ENCODE measurements at places on chromosomes 13 and 19. TPM values are rescaled to one million over a fixed set of nuclear protein-coding genes. Genes with fewer than 3 reads are reported as not detected.

DNA sequence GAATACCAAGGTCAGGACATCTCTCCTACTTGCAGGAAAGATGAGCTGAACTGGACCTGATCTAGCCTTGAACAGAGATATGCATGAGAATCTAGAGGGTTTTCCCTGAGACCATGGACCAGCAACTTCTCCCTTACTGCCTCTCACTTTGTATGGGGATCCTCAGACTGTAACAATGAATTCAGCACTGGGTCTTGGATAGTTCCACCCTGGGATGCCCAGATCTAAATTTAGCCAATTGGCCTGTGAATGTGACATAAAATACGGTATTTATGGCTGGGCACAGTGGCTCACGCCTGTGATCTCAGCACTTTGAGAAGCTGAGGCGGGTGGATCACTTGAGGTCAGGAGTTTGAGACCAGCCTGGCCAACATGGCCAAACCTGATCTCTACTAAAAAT lies 15.3 kb upstream of the LILRA2 start:
- no peak for DNase-seq

CLC gene
- polyA plus RNA-seq, result 0.60 TPM

PNKP gene
- polyA plus RNA-seq, result 21.1 TPM

SACS gene
- polyA plus RNA-seq, result 0.50 TPM

FGF22 gene
- not detected for polyA plus RNA-seq

DNA sequence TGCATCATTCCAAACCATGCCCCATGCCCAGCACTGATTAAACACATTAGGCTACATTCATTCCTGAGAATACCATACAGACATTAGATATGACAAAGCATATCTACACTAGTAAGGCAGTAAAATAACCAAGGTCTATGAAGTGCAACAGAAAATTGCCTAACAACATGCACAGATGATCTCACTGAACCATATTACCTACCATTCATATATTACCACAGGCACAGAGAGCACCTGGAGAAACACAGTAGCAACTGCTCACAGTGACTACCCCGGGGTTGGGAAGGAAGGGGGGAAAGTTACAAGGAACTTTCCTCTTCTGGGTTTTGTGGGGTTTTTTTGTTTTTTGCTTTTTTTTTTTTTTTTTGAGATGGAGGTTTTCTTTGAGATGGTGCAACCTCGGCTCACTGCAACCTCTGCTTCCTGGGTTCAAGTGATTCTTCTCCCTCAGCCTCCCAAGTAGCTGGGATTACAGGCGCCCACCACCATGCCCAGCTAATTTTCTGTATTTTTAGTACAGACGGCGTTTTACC lies 669.6 kb downstream of the UQCRFS1 start:
- DNase-seq, result no peak

- no peak for DNase-seq
Observed at GRCh38 chr13:106151056-106151699, 384.3 kb downstream of the EFNB2 start.

DNA sequence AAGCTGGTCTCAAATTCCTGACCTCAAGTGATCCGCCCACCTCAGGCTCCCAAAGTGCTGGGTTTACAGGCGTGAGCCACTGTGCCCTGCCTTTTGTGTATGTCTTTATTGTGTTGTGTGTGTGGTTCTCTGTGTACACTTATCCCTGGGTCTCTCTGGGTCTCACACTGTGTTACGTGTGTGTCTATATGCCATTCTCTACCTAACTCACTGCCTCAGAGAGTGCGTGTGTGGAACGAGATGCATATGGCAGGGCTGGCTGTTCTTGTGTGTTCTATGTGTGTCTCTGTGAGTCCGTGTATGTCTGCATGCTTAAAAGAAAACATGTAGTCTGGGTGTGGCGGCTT lies 10.5 kb downstream of the FOXA3 start:
- no peak for DNase-seq

GRCh38 chr13:49938314-49938713 lies 2.2 kb upstream of the SPRYD7 start:
- no peak for DNase-seq

DNA sequence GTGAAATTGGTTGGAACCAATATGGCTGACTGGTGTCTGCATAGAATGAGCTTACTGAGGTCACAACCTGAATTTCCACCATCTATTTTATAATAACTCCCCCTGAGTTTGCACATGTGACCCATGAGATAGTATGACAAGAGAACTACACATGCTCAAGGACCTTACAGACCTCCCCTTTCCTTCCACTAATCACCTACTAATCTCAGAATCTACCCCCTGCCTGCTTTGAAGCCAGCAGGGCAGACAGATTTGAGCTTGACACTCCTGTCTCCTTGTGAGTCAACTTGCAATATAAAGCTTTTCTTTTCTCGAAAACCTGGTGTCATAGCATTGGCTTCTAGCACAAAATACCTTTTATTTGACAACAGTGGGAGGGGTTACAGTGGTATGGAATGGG lies 248.4 kb downstream of the RFC3 start:
- DNase-seq, result no peak

- DNase-seq, result no peak
Observed at GRCh38 chr13:62524498-62524897, 1108.8 kb upstream of the PCDH20 start.

KIR2DL3 gene
- not detected for polyA plus RNA-seq

DNA sequence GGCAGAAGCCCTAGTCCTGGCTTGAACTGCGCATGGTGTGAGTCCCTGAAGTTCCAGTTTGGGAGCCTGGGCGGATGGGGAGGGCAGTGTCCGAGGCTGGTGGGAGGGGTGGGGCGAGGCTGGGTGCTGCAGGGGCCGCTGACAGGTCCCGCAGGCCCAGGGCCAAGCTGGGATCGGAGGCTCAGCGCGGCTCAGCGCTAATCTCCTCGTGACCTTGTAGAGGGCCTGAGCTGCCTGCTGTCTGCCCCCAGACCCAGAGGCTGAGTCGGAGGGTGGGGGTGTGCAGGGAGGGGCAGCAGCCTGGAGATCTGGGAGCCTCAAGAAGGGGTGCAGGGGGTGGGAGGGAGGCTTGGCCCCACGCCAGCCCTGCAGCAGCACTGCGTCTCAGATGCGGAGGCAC lies 3.0 kb downstream of the ATP1A3 start:
- no peak for DNase-seq

DNA sequence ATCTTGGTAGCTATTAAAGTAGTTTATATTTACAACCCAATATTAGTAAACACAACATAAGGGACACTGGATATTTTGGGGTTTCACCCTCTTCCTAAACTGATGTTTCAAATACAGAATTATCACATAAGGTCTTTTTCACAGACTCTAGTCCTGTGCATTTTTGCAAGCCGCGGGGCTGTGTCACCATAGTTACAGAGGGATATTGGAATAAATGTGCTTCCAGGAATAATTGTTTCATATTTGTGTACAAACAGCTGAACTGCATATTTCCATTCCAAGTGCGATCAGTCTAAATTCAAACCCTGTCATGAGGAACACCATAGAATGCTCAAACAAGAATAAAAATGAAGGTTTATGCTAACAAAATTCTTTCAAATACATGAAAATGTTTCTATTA lies 762.5 kb upstream of the ARGLU1 start:
- no peak for DNase-seq

ATP4B gene
- not detected for polyA plus RNA-seq

- DNase-seq, result no peak
Observed at GRCh38 chr13:83470133-83470797, 412.0 kb downstream of the SLITRK1 start.

DNA sequence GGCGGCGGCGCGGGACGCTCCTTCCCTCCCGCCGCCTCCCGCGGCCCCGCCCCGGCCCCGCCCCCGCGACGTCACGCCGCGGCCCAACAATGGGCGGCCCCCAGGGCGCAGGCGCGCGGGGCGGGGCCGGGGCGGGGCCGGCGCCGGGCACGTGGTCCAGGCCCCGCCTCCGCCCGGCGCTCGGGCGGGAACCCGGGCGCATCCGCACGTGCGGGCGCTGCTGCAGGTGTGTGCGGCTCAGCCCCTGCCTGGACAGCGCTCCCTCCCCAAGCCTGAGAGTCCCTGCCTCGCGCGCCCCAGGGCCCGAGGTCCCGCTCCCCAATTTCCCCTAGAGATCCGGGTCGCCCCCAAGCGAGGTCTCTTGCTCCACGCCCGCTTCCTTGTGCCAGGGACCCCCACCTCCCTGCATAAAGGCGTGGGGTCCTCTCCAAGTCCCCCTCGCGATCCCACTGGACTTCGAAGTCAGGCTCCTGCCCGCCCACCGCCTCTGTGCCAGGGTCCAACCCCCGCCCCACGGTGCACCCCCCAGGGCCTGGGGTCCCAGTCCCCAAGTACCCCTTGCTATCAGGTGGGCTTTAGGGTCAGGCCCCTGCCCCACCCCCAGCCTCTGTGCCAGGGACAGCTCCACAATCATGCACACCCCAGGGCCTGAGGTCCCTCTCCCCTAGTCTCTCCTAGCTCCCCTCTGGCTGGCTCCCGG lies at the start of gene MEX3D:
Gene MEX3D, minus strand, starts transcription at position 6 of the 700 bp plus-strand sequence. CDS start 267 bp downstream, outside the sequence.
- peak; percentile 86 for DNase-seq

- DNase-seq, result no peak
Observed at GRCh38 chr13:111045170-111045569, 69.9 kb upstream of the ARHGEF7 start.

LYPD5 gene
- not detected for polyA plus RNA-seq

SPRED3 gene
- 0.09 TPM for polyA plus RNA-seq

GRCh38 chr19:12745166-12745897 lies 6.3 kb upstream of the BEST2 start:
- DNase-seq, result no peak

DNA sequence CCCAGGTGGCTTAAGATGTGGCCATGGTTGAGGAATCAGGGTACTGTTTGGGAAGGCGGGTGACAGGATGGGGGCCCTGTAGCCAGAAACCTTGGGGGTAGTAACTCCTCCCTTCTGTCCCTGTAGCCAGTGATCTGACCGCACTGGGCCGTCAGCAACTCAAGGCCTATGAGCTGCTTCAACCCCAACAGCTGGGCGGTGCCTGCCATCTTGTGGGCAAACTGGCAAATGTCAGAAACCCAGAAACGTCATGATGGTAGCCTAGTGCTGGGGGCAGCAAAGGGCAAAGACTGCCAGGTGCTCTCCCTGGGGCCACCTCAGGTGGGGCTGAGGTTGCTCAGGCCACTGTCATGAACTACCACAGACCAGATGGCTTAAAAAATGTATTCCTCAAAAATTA lies 3.5 kb downstream of the COPE start:
- DNase-seq, result no peak

- no peak for DNase-seq
Observed at GRCh38 chr13:111562716-111563115, 242.3 kb downstream of the TEX29 start.

- DNase-seq, result no peak
Observed at GRCh38 chr19:48639483-48640375, 2.5 kb upstream of the DBP start.

BCKDHA gene
- polyA plus RNA-seq, result 91.4 TPM

EDNRB gene
- polyA plus RNA-seq, result 13.5 TPM

DNA sequence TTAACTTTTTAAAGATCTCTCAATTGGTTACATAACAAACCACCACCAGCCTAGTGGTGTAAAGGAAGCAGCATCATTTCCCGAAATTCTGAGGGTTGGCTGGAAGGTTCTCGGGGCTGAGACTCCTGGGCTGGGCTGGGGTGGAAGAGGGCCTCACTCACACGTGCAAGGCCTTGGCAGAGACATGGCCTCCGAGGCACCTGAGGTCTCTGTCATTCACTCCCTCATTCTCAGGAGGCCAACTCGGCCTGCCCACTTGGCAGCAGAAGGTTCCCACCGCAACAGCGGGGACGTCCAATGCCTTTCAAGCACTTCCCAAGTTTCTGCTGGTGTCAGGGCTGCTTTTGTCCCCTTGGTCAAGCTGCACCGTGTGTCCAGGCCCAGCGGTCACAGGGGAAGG lies 18.6 kb upstream of the RASA3 start:
- no peak for DNase-seq
